ENCODE measurements at places on chromosomes 2 and 18.

DNA sequence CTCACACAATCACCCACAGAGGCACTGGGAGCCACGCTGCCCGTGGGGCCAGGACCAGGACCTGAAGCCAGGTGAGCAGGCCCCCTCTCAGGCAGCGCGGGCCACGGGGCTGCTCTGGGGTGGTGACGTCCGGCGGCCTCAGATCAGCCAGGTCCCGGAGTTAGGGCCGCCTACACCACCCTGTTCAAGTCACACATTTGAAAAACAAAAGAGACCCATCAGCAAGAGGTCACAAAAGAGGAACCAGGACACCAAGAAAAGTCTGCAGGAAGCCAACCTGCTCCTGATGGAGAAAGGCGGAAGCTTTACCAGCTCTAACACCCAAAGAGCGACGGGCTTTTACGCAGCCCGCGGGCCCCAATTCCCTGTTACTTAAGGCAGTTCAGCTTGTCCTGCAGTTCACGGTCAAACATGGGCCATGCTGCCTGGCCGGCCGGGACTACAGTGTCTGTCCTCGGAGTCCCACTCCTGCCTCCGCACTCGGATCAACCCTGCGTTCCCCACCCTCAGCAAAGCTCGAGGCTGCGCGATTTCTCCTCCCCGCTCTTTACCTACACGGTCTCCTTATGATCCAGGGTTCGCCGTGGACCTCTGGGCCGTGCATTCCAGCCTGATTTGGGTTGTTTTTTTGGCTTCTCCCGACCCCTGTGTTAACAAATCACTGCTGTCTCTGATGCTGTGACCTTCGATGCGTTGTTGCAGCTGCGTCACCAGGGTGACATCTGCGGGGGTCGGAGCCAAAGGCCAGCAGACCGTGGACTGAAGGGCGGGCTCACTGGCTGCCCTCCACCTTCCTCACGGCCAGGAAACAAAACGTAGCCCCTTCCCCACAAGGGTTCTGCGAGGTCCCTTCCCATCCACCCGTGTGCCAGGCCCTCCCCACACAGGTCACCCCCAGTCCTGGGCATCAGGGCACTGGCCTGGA is 31.0 kb downstream of the SNORC start:
- no peaks in the 10 kb centered on the region for H3K27me3 ChIP-seq
- no peak overlapping the region for H3K4me3 ChIP-seq
- peak overlapping the region; percentile 72 for H3K27ac ChIP-seq
- no peaks in the 10 kb centered on the region for H3K36me3 ChIP-seq

DNA sequence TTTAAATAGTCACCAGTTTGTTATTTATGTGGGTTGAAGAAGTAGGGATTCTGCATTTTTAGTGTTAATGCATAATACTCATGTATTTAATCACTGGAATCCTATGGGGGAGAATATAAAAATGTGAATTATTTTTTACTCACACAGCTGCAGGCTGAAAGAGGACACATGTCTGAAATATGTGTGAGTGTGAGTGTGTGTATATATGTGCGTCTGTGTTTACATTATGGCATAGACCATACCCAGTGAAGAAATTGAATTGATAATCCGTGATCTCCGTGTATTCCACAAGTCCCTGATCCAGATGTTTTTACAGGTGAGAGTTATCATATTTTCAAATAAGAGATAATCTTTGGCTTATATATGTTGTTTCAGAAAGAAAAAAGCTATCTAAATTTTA is 225.3 kb downstream of the ICOS start:
- no peak overlapping the region for H3K27ac ChIP-seq
- DNase-seq, result no peak
- H3K4me3 ChIP-seq, result no peak overlapping the region
- no peaks in the 10 kb centered on the region for H3K27me3 ChIP-seq
- H3K4me1 ChIP-seq, result no peaks in the 10 kb centered on the region
- no peaks in the 10 kb centered on the region for H3K36me3 ChIP-seq

DNA sequence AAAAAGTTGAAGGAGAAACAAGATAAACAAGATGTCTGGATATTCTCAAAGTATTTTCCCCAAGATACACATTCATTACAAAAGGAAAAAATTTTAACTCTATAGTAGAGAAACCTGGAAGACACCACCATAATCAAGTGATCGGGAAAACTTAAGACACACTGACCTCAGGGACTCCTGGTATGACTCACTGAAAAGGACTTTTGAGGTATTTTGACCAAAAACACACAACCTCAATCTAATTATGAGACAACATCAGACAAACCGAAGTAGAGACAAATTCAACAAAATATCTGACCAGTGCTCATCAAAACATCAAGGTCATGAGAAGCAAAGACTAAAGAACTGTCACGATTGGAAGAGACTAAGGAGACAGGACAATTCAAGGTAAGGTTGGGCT is 34.7 kb downstream of the LPIN2 start:
- H3K27ac ChIP-seq, result peak overlapping the region; percentile 89
- no peaks in the 10 kb centered on the region for H3K27me3 ChIP-seq
- peak overlapping the region; percentile 60 for H3K4me3 ChIP-seq
- no peaks in the 10 kb centered on the region for H3K36me3 ChIP-seq

DNA sequence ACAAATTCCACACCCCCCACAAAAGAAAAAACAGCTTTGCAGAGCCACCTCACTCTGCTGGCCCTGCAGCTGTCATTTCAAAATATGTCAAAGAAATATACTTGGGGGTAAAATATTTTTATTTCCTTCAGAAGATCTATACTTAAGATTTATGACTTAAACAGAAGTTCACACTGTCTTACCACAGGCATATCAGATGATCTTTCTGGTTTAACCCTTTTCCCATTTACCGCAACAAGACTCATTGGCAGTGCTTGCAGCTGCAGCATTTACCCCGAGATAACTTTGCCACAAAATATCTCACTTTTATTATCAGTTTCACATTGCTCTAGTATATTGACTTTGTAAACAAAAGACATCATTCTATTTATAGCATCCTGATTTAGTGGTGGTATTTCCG is 21.6 kb upstream of the SLC35G4 start:
- no peaks in the 10 kb centered on the region for H3K4me1 ChIP-seq
- no peaks in the 10 kb centered on the region for H3K27me3 ChIP-seq
- no peak overlapping the region for H3K27ac ChIP-seq
- no peak for DNase-seq
- H3K4me3 ChIP-seq, result no peak overlapping the region

DNA sequence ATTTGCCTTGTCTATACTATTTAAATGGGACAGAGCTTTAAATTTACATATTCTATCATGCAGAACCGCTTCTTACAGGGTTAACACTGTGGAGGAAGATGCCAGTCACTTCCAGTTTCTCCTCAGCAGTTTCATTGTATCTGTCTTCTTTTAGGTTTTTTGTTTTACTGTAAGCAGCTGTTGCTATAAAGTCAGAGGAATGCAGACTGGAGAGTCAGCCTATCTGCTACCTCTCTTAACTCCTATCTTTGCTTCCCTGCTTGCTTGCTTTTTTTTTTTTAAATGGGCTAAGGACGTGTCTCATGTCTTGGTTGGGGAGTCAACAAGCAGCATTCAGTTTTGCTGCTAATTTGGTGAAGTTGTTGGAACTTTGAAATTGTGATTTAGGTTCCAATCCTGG is 8.9 kb downstream of the EPC2 start:
- H3K4me1 ChIP-seq, result no peaks in the 10 kb centered on the region
- no peaks in the 10 kb centered on the region for H3K36me3 ChIP-seq
- H3K27ac ChIP-seq, result no peak overlapping the region
- DNase-seq, result no peak
- no peak overlapping the region for H3K4me3 ChIP-seq
- no peaks in the 10 kb centered on the region for H3K27me3 ChIP-seq

DNA sequence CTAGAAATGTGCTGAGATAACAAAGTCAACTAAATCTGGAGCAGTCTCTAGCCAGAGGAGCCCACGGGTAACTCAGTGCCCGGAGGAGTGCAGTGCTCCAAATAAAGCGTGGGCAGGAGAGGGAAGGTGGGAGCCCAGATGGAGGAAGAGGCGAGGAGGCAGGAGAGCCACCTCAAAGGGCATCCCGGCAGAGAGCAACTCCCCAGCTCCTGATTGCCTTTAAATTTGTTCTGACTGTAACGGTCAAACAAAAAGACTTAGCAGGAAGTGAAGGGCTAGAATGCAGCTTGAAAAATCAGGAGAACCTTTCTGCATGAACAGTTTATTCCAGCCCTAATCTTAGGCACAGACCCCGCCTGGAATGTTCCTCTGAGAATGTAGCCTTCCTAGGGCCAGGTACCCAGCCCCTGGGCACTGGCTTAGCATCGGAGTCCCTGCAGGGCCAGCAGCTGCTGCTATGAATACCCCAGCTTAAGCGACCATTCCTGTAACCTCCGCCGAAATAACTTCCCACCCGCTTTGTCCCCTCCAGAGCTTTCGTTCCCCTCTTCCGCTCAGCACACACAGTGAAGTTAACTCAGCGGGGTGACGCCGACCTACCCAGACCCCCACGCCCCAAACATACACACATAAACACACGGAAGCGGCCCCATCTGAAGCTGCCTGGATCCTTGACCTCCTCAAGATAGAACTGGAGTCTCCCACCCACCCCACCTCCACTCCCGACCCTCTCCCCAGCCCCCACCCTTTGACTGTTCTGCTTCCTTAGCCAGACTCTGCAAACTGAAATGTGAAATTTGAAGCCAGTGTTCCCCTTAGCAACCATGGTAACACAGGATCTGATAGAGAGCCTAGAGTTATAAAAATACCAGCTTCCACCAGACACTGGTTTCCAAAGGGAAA is 123.2 kb downstream of the SMAD7 start:
- H3K4me3 ChIP-seq, result no peak overlapping the region
- peak; percentile 91 for DNase-seq
- H3K36me3 ChIP-seq, result peaks cover 9% of the 10 kb centered on the region
- peaks cover 65% of the 10 kb centered on the region for H3K4me1 ChIP-seq
- H3K27ac ChIP-seq, result peak overlapping the region; percentile 94

GRCh38 chr2:121177896-121178295 is 107.1 kb downstream of the TFCP2L1 start:
- H3K27ac ChIP-seq, result no peak overlapping the region
- DNase-seq, result no peak
- H3K4me3 ChIP-seq, result no peak overlapping the region
- no peaks in the 10 kb centered on the region for H3K4me1 ChIP-seq
- peaks cover 30% of the 10 kb centered on the region for H3K27me3 ChIP-seq

GRCh38 chr18:34837769-34838272 is 127.7 kb downstream of the DTNA start:
- no peak overlapping the region for H3K4me3 ChIP-seq
- H3K4me1 ChIP-seq, result no peaks in the 10 kb centered on the region
- H3K36me3 ChIP-seq, result no peaks in the 10 kb centered on the region
- H3K27me3 ChIP-seq, result no peaks in the 10 kb centered on the region

- no peaks in the 10 kb centered on the region for H3K36me3 ChIP-seq
- peaks cover 12% of the 10 kb centered on the region for H3K4me1 ChIP-seq
- H3K27ac ChIP-seq, result peak overlapping the region; percentile 98
- H3K4me3 ChIP-seq, result peak overlapping the region; percentile 94
Observed at GRCh38 chr2:222656526-222657446, 894 bp upstream of the FARSB start.

Measured in osteoblast (primary cell).